Brain (organoid and tissue), 16 donors: ENCODE measurements at places on chromosomes 1 and 21.

DNA sequence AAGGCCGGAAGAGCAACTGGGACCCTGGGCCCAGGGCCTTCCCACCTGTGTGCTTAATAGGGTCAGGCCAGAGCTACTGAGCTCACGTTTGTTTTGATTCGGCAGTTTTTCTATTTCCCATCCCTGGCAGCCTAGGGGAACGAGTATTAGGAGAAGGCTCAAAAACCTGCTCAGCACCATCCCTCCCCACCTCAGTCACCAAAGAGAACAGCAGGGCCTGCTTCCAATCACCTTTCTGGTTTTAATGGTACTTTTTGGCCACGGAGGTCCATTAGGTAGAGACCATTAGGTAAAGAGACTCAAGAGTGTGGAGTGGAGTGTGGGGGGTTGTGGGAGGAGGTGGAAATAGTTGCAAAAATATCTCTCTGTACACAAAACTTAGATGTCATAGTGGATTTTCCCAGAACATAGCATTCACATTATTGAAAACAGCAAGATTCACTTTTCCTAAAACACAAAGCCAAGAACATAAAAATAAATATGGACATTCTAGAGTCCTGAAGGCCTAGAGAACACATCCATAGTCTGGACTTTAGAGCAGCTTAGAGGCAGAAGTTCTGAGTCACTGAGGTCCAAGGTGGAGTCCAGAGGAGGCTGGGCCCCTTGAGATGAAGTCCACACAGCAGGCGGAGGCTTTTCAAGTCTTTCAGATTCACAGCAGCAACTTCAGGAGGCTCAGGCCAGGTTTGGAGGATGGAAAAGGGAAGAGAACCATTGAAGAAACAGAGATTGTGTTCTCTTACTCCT, 19.5 kb downstream of the NUAK2 start:
- DNase-seq = no peak

DNA sequence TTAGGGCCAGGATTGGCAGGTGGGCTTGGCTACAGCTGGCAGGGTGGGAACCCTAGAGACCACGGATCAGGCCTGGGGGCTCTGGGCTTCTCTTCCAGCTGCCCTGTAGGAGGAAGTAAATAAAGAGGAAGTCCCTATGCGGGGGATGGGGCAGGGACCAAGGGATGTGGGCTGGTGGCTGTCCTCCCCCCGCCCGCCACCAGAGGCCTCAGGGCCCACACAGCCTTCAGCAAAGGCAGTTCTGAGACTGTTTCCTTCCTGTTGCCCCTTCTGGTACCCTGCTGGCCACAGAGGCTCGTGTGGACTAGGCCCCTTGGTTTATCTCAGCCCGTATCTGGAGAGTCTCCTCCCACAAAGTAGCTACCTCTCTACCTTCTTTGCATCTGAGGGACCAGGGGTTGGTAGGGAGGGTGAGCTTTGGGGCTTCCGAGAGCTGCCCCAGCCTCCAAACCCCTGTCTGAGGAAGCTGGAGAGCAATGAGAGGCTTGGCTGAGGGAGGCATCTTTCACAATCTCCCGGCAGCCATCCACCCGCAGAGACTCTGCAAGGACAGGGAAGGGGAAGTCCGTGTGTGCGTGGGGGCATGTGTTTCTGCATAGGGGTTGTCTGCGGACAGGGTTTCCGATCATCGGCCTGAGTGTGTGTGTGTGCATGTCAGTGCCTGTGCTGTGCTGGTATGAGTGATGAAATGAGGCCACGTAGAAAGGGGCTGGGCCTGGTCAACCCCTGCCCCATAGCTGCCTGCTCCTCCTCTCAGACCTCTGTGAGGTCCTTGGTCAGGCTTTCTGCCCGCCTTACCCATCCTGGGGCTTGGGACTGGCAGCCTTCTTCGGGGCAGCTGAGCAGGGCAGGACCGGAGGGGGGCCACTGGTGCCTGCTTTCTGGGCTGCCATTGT, 12.5 kb downstream of the RPS6KA1 start:
- peak; percentile 35 for DNase-seq

DNA sequence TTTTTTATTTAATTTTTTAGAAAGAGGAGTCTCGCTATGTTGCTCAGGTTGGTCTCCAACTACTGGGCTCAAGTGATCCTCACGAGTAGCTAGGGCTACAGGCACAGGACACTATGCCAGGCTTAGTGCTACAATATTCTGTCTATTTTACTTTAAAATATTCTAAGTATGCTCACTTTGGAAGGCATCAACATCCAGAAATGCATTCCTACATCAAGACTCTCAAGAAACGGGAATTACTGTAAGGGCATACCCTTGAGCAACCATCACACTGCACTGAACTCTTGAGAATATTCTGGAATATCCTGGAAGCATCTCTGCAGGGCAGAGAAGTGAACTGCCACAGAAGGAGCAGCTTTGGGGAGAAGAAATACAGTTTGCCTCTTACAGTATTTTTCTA, 565 bp upstream of the DMRTB1 start:
- DNase-seq = no peak

DNA sequence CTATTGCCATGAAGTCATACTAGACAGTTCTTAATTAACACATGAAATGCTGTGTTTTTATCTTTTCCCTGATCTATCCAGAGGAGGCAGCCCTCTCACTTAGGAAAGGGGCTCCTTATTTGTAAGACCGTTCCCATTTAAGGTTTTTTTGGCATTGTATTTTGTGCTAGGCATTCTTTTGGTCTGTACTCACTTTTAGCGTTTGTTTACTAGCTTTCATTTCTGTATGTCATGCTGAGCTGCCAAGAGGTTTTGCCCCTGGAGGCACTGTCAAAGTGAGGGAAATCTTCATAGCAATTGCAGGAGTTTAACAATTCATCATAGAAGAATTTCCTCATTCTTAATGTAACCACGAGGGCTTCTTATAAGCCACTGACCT, 59.5 kb downstream of the MTR start:
- no peak for DNase-seq

DNA sequence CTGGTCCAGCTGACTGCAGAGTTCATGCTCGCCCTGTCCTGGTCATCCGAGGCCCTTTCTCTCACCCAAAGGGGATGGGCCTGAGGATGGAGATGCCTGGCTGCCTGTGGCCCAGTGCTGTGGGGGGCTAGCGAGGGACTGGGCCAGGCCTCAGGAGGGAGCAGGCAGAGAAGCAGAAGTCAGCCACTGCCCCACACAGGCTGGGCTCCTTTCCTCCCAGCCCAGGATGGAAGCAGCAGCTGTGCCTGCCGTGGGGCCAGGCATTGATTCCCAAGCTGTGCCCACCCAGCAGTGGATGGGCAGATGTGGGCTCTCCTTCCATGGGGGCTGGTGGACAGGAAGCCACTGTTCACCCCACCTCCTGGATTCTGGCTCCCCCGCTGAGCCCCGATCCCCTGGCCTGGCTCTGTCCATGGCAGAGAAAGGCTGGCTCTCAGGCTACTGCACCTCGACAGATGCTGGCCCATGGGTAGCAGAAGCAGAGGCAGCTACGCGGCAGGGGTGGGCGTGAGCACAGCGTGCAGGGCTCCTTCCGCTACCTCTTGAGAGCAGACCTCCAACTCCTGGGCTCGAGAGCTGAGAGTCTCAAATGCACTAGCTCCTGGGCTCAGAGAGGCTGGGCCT, 24.6 kb downstream of the RUNX3 start:
- DNase-seq = no peak

DNA sequence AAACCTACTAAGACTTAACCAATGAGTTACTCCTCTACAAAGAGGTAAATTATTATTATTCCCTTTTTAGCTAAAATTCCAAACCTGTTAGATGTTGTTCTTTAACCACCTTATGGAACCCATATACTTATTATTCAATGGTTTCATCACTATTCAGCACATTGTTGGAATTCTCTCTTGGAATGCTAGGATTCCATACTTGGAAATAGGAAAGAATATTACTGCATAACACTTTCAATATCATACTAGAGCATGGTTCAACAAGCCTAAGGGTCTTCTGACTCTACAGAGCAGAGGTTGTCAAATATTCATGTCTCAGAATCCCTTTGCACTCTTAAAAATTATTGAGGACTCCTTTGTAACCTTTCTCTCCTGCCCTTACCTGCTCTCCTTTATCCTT, 69.4 kb downstream of the DEGS1 start:
- no peak for DNase-seq

GRCh38 chr1:161791904-161792655, 26.0 kb downstream of the ATF6 start:
- no peak for DNase-seq

DNA sequence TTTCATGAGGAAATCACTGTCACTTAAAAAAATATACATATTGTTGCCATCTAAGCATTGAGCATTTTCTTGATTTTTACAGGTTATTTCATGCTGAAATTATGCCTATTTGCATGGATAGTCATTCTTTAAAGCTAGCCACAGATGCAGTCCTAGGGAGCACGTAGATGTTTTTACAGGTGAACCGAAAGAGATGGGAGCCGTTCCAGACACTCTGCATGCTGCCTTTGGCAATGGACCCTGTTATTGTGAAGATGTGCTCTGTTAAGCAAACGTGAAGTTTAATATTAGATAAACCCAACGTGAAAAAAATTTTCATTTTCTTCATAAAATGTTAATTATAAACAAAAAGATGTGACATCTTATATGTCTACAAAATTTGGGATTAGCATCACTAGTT, 7.1 kb downstream of the PROX1 start:
- DNase-seq = no peak

DNA sequence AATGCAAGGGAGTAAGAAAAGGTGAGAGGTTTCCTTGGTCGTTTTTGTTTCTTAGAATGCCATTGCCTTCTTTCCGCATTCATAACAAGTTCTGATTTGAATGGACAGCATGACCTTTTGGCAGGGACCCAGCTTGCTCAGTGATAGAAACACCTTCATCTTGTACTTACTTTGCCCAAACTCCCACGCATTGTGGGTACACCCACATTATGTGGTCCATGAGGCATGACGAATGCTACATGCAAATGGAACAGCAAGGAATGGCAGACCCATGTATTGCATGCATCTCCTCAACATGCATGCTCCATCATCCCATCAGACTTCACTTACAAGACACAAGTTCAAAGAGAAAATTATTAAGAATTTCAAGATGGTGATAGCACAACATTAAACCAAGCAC, 102.8 kb downstream of the CDC7 start:
- no peak for DNase-seq

GRCh38 chr1:198649968-198650338, 11.1 kb downstream of the PTPRC start:
- no peak for DNase-seq

- DNase-seq = peak; percentile 41
These were observed 13.7 kb downstream of the LGR6 start for GRCh38 chr1:202207292-202207691.

GRCh38 chr1:54070171-54070837, 16.9 kb downstream of the TCEANC2 start:
- DNase-seq = peak; percentile 89

DNA sequence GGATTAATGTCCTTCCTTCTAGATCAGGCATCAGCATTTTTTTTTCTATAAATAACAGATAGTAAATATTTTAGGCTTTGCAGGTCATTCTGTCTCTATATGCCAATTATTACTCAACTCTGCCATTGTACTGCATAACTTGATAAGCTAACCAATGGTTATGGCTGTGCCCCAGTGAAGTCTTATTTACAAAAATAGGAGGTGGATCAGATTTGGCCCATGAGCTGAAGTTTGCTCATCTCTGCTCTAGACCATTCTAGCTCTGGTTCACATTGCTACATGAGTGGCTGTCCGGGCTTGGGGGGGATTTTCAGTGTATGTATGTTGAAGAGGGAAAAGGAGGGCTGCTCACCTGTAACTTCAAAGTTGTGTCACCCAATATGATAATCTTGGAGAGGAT, 10.1 kb downstream of the RAB7B start:
- no peak for DNase-seq

GRCh38 chr1:154479764-154480421, 22.1 kb upstream of the TDRD10 start:
- peak; percentile 96 for DNase-seq

GRCh38 chr1:97097404-97097925, 375.9 kb downstream of the PTBP2 start:
- DNase-seq = no peak

- DNase-seq = peak; percentile 64
These were observed 652 bp downstream of the ARL8A start for GRCh38 chr1:202143768-202144401.

DNA sequence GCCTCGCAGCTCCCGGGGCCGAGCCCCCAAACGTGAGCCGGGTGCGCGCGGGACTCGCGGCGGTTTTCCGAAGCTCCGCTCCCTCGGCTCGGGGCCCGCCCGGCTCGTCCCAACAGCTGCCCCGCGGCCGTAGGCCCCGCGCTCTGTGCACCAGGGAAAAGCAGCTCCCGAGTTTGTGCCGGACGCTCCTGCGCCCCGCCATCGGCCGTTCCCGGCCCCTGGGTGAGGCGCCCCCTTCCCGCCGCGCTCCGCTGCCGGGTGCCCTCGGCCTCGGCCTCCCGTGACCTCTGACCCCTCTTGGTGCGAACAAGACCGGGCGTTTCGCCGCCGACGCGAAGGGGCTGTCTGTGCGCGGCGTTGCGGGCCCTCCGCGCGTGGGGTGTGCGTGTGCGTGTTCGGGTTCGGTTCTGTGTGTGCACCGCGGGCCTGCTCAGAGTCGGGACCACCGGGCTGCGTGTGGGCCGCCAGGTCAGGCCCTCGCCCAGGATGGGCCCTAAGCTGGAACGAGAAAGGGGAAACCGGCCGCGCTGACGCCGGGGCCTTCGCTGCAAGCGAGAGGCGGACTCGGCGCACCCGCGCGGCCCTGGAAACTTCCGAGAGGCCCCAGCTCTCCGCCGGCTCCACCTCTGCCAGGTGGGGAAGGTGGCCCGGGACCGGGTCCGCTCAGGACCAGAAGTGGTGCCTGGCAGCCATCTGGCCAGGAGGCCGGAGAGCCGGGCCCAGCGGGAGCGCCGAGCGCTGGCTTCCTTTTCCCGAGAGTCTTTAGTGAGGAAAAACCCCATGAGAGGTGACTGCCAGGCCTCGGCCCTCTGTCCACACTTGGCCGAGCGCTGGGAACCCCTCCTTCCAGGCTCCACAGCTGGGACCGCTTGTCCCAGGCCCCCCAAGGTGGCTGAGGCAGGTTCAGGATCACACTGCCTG, 1.9 kb downstream of the PRDM16 start:
- no peak for DNase-seq

GRCh38 chr1:33271666-33272505, 15.6 kb downstream of the ZNF362 start:
- no peak for DNase-seq

- DNase-seq = no peak
These were observed 299.1 kb upstream of the PROX1 start for GRCh38 chr1:213688655-213689054.

- no peak for DNase-seq
These were observed 464 bp downstream of the ACBD6 start for GRCh38 chr1:180501865-180502360.

- no peak for DNase-seq
These were observed 53.3 kb downstream of the SIK1 start for GRCh38 chr21:43373362-43374227.

DNA sequence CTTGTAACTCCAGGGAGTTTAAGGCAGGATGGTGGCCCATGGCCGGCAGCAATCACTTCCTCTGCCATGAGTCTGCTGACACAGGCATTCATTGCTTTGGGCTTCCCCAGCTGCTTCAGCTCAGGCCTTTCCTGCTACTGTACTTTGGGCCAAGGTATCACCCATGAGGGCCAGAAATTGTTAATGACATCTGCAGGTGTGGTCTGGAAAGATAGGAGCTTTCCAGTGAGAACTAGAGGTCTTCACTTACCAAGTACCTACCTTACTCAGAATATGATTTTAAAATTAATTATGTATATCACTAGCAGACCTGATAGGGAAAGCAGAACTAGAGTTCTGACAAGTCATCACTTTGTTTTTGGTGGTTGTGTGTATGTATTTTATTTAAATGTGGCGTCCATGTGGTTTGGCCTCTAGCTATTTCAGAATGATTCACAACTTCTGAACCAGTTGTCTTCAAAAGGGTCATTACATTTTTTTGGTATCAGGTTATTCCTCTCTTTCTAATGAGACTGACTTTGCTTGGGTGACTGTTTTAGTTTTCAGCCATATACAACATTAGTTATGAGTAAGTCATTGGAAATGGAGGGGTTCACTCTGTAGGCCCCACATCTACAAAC, 2.7 kb downstream of the RGL1 start:
- no peak for DNase-seq
